ENCODE measurements at places on chromosomes 4 and X.

GRCh38 chrX:41538707-41539106 is 91.6 kb downstream of the NYX start:
- DNase-seq, result no peak

DNA sequence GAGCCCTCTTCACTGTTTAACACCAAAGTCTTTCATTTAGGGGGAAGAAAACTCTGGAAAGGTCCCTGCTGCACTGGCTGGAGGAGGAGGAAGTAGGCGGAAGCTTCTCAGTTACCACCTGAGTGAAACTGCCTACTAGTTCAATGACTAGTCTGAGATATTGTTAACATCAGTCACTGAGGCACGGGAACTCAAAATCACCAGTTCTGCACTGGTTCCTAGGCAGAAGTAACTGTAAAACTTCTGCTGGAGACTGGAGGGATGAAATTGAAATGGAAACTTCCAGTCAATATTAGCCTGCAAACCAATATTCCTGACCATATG is 178.3 kb downstream of the SNCA start:
- DNase-seq, result no peak

- peak; percentile 37 for DNase-seq
Measured at GRCh38 chrX:56764975-56765791, 36.1 kb downstream of the NBDY start.

- no peak for DNase-seq
Measured at GRCh38 chr4:337932-338758, 531 bp downstream of the ZNF141 start.

GRCh38 chr4:133465022-133465421 is 315.9 kb downstream of the PCDH10 start:
- DNase-seq, result no peak
